Mesothelial cell of epicardium (in vitro differentiated cells): ENCODE measurements at places on chromosomes 1 and 21. TPM values are rescaled to one million over a fixed set of nuclear protein-coding genes. Genes with fewer than 3 reads are reported as not detected.

FCN3 gene
- 0.22 to 0.24 TPM in 2 of 3 replicates, not detected in the other for total RNA-seq

DNA sequence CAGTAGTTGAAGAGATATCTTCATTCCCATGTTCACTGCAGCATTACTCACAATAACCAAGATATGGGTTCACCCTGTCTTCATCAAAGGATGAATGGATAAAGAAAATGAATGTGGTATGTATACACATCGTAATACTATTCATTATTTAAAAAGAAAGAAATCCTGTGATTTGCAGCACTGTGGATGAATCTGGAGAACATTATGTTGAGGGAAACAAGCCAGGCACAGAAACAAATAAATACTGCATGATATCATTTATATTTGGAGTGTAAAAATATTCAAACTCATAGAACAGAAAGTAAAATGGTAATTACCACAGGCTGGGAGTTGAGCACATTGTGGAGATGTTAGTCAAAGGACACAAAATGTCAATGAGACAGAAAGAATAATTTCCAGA lies 977.2 kb downstream of the AMY1C start:
- DNase-seq, result no peak

GRCh38 chr1:199218065-199218464 lies 579.2 kb downstream of the PTPRC start:
- no peak for DNase-seq

DNA sequence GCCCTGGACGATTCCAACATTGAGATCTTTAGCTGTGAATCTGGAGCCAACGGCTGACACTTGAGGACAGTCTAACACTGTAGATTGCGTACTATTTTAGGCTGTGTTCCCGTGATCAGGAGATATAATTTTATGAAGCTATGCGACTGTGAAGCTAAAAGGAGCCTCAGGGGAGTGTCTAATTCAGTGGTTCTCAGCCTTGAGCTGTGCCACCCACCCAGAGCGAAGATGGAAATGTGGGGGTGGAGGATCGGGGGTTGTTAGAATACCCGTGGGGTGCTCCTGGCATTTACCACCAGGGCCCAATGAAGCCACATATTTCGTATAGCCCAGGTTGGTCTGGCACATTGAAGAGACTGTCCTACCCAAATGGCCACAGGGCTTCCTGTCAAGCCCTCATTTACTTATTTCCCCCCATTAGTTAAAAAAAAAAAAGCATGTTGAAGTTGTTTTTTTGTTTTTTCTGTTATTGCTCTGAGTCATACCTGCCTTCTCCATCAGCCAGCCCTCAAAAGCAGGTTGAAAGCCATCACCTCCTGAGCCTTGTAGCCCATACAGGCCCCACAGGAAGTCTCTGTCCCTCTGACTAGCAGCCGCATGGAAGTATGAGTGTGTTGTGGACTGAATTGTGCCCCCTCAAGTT lies 141.7 kb downstream of the GALNT2 start:
- no peak for DNase-seq

DNA sequence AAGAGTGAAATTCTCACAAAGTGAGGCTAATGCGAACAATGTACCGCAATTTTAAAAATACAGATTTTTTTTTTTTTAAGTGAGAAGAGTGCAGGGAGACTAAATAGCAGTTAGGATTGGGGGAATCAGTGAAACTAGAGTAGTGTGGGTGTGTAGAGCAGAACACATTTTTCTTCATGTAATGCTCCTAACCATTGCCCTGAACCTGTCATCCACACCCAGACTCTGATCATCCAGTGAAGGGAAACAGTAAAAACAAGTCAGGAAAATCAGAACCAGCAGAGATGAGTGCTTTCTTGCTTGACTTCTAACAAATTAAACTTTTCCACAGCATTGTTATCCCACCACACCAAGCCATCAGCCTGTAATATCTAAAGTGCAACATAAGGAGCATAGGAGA lies 9.1 kb downstream of the CADM3 start:
- no peak for DNase-seq

DNA sequence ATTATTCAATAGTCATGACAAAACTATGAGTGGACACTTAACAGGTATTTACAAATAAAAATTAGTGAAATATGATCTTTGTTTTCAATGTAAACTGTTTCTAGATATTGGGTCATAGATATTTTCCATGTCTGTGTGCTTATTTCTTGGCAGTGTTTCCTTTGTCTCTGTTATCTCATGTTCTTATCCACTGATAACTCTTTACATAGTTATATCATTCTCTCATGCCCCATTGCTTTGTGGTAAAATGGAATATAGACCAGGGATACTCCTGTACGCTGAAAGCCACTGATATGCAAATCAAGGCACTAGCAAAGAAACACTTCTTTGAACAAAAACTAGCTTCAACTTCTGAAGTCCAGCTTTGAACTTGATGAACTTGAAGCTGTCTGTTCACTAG lies 113.1 kb downstream of the ITSN1 start:
- no peak for DNase-seq

DNA sequence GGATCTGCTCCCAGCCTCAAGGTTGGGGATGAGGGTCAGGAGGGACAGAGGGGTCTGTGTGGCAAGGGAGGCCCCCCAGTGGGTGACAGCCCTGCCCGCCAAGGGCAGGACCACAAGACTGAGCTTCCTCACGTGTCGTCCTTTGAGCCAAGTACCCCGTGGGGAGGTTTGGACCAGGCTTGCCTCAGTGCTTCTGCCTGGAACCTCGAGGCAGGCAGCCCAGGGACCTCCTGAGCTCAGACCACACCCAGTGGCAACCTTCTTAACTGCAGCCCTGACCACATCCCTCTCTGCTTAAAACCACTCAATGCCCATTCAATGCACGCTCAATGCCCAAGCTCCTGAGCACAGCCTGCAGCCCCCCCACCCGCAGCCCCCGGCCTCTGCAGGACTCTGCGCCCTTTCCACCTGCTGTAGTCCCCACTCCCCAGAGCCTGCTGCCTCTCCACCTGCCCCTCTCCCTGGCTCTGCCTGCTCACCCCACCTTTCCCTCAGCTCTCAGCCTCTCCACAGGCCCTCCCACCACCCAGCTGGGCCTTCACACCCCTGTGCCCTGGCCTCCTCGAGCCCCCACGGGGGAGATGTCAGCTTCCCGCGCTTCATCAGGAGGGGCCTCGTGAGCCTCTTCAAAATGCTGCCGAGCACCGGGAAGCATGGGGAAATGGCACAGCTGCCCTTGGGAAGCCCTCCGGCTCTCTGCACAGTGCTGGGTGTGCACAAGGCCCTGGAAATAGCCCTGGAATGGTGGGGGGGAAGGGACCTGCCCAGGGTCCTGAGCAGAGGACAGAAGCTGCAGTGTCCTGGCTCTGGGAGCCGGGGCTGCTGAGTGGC lies 129.3 kb upstream of the VAMP3 start:
- DNase-seq, result no peak

DNA sequence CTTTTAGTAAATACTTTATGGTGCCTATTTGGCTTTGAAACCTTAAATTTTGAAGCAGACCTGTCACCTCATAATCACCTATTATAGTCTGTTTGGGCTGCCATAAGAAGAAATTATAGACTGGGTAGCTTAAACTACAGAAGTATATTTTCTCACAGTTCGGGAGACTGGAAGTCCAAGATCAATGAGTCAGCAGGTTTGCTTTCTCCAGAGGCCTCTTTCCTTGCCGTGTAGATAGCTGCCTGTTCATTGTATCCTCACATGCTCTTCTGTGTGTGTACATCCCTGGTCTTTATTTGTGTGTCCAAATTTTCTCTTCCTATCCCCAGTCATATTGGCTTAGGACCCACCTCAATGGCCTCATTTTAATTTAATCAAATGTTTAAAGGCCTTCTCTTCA lies 518.2 kb downstream of the ADGRL2 start:
- DNase-seq, result no peak
